ENCODE measurements at places on chromosomes 6 and 20.

DNA sequence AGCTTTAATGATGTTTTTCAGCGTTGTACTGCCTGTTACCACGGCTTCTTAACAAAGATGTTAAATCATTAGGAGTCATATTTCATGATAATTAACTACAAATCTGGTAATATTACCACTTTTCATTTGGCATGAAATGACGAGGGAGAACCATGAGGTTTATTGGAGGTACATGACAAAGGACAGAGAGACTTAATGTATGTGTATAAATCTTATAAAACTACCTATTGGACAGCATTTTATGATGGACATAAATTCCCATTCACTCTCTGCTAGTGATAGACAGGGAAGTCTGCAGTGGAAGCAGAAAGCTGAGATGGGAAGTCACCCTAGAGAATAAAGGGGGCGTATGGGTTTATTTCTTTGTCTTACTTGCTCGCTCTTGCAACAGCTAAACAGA lies 949.9 kb upstream of the FLRT3 start:
- no peak for DNase-seq

DNA sequence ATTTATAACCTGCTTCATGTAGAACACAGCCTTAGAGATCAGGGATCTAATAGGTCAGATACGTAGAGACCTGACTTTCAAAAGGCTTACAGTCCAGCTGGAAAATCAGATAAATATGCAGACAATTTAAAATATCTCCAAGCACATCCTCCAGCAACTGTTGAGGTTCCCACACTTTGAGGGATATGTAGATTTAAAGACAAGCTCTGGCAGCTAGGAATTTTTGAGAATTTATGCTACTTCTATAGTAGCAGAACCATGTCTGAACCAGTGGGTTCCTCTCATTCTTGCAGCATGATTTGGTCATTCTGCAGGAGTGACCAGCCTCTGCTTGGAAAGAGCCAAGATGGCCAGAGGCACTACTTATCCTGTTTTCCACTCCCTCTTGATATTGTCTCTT lies 60.5 kb downstream of the CYB5R4 start:
- DNase-seq = no peak

GRCh38 chr20:62183426-62184142 lies 756 bp downstream of the MTG2 start:
- no peak for DNase-seq

DNA sequence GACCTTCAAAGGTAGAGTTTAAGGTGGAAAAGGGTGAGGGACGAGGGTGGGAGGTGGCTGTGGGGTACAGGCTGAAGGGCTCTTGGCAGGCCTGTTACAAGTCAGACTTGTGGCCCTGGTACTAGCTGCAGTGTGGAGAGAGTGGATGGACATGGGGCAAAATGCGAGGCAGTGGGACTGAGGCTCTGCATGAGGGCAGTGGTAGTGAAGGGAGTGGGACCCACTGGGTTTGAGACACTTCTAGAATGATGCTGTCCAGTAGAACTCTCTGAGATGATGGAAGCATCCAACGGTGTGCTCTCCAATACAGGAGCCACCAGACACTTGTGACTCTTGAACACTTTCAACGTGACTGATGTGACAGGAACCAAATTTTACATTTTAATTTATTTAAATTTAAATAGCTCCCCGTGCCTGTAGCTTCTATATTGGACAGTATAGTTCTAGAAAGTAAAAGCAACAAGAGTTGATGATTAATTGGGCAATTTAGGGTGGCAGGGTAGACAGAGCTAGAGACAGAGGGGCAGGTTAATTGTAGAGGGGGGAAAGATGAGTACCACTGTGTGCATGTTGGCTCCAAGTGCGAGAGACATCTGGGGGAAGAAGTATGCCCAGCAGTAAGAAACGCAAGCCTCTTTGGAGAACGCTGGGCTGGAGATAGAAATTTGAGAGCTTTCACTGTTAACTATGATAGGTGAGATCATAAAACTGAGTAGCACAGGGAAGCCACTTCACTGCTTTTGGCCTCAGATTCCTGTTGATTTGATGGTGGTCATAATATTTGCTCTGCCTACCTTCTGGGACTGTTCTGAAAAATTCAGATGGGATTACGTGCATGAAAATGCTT lies 77.5 kb downstream of the TXNDC5 start:
- DNase-seq = no peak

DNA sequence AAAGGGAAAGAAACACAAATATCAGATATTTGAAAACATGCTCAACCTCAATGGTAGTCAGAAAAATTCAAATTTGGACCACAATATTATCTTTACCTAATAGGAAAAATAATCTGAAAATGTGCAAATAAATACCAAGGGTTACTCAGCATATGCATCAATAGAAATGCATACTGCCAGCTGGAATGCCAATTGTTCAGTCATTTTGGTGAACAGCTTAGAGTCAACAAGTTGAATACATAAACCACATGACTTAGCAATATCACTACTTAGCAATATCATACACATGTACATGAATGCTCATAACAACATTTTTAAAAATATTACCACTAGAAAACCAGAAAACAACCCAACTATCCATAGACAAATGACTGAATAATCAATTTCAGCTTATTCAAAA lies 212.7 kb downstream of the PTPRK start:
- DNase-seq = no peak

GRCh38 chr6:21085643-21086042 lies 507.9 kb upstream of the SOX4 start:
- DNase-seq = no peak

DNA sequence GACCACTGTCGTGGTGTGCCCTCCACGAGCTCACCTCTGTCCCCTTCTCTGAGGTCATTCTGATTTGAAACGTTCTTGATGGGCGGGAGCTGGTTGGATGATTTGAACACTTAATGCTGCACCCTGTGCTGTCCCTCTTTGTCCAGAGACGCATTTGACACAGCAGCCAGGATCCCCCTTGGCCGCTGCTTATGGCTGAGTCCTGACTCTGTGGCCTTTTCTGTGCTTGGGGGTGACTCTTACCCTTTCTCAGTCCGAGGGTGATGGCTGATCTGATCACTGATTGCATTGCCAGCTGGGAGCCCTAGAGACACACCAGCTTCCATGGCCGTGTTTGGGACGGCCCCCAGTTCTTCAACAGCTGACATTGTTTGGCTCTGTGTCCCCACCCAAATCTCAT lies 43.5 kb upstream of the FRMD1 start:
- DNase-seq = no peak

- no peak for DNase-seq
These were observed 145.0 kb downstream of the ZDHHC14 start for GRCh38 chr6:157525918-157526425.

DNA sequence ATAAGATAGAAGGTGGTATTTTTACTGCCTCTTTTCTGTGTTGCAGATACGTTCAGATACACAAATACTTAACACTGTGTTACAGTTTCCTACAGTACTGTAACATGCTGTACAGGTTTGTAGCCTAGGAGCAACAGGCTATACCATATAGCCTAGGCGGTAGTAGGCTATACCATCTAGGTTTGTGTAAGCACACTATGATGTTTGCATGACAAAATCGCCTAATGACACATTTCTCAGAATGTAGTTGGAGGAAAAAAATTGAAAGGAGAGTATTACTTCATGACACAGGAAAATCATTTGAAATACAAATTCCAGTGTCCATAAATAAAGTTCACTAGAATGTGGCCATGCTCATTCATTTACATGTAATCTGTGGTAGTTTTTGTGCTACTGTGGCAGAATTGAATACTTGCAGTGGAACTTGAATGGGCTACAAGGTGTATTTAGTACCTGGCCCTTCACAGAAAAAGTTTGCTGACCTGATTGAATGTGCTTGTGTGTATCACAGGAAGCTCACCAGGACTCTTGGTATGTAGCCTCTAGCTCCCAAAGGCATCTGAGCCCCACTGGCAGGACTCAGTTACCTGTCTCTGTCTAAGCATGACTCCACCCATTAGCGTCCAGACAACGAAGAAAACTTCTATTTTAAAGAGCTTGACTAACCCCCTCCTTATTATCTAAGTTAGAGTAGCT lies 18.8 kb downstream of the TOP1 start:
- DNase-seq = no peak

- DNase-seq = no peak
These were observed 96.2 kb upstream of the MPC1 start for GRCh38 chr6:166478782-166479592.

- DNase-seq = peak; percentile 45
These were observed 691 bp downstream of the ASF1A start for GRCh38 chr6:118894425-118895260.

- no peak for DNase-seq
These were observed 81.5 kb downstream of the SULF2 start for GRCh38 chr20:47703748-47704147.

- peak; percentile 78 for DNase-seq
These were observed 6.7 kb downstream of the PSMA7 start for GRCh38 chr20:62136283-62137091.

DNA sequence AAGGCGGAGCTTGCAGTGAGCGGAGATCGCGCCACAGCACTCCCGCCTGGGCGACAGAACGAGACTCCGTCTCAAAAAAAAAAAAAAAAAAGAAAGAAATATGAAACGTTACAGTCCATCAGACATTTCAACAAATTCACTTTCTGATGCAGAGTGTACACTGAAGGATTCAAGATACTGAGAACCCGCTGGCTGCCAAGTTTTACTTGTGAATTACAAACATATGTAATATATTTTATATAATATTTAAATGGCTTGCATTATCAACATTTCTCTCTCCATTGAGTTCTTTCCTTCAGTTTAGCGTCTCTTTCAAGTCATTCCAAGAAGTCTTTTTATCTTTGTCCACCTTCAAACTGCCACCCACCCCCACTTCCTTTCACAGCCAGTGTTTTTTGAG lies 240.9 kb upstream of the RNF217 start:
- no peak for DNase-seq

DNA sequence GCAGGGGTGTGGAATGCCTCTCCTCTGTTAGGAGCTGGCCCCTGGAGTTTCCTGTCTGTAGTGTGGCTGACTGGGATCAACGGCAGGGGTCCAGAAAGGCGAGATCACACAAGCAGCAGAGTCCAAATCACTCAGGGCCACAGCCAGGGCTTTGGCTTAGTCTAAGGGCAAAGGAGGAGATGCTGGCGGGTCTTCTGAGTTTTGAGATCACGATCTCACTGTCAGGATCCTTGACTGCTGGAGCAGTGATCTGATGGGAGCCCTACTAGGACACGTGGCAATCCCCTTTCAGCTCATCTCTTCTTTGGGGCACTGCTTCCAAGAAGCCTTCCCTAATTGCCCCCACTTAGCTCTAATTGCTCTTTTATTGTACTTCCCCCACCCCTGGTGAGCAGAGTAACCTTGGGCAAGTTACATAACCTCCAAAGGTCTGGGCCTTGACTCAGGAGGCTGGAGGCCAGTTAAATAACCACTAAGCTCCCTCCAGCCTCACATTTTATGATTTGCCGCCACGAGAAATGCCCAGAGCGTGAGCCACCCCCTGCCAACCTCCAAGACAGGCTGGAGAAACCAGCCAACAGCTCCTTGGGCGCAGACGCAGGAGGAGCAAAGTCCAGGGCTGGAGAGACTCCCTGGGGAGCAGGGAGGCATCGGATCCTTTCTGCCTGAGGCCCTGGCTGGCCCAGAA lies 12.0 kb downstream of the KCNK5 start:
- peak; percentile 39 for DNase-seq

DNA sequence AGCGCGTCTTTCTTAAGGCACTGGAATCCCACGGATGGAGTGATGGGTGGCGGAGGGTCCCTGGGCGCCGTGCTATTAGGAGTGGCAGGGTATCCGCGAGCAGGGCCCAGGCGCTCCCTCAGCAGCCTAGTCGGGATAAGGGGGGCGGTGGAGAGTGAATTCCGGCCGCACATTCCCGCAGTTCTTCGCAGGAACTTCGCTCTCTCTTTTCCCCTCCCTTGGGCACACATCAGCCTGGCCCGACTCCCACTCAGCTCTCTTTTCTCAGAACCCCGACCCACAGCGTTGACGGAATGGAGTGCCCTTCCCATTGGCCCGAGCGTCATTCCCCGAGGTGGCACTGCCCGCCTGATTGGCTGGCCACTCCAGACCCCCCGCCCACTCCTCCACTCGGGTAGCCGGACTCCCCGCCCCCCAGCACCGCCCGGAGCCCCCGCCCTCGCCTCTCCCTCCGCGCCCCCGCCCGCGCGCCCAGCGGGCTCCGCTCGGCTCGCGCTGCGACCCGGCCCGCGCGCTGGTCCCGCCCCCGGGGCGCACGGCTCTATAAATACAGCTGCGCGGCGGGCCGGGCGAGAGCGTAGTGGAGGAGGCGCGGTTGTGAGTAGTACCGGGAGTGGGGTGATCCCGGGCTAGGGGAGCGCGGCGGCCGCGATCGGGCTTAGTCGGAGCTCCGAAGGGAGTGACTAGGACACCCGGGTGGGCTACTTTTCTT lies at the start of gene ID4:
Gene ID4, plus strand, starts transcription at position 572 of the 712 bp plus-strand sequence. CDS start 385 bp downstream, outside the sequence.
- peak; percentile 78 for DNase-seq
